ENCODE measurements at places on chromosomes 2 and 18.

- DNase-seq, result no peak
These were observed 1157.5 kb upstream of the ZEB2 start for GRCh38 chr2:145677371-145677770.

DNA sequence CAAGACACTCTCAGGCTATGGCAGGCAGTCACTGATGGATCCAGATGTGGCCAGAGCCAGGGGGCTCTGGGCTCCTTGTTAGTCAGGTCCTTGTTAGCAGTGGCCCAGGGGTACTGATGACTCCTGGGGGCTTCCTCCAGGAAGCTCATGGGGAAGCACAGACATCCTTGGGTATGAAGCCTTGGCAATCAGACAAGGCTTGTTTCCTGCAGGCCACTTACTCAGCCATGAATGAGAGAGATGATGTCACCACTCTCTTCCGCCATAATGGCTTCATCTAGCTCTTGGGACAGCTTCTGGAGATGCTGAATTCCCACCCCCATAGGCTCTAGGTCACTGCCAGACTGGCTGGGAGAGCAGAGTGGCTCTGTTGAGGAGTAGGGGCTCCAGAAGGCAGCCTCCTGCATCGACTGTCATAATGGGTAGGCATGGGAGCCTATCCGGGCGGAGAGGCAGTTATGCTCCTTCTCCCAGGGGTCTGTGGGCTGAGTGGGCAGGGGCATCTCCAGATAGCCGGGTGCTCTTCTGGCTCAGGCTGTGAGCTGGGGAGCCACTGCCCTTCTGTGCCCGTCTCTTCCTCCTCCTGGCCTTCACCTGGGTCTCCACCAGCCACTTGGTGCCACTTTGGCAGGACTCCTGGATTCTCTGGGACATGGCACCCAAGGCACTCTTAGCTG lies 40.2 kb upstream of the BMPR2 start:
- no peak for DNase-seq

DNA sequence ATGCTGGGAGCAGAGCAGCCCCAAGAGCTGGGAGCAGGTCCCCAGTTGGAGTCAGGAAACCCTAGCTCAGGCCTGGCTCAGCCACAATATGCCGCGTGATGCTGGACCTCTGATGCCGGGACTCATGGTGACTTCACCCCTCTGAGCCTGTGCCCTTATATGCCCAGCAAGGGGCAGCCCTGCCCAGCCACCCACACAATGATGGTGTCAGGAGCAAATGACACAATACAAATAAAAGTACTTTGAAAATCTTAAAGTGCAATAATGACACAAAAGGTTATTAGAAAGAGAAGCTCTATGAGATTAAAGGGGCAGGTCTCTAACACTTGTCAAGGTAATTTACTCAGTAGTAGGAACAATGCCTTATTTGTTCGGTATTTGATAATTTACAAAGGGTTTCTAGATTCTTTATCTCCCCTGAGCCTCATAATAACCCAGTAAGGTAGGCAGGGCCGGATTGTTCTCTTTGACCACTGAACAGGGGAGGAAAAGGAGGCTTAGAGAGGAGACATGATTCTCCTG lies 18.3 kb upstream of the KIF3C start:
- DNase-seq, result no peak

- DNase-seq, result no peak
These were observed 279.8 kb downstream of the PTGR3 start for GRCh38 chr18:74929110-74929509.

DNA sequence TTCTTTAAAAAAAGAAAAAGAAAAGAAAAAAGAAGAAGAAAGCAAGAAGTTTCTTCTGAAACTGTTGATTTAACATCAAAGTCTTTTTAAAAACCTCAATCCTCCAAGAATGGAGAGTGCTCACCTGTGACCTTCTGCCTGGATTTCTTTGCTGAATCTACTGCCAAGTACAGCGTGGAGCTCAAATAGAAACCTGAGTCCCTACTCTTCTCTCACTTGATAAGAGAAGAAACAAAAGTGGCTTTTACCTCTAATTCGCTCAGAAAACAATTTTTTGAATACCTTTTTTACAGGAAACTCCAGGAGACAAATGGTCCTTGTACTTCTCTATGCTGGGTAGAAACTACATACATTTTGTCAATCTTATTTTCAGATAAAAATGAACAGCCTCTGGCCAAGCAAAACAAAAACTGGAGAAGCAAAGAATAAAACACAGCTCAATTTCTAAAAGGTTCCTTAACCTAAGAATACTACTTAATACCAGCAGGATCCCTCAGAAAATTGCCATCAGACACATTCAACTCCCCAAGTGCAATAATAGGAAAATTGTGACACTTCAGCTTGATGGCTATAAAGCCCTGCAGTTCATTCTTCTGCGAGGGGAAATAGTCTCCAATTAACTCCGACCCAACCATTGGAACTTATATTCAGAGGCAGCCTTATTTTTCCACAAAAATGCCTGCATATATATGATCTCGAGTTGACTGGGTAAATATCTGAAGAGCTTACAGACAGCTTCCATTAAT lies 85.8 kb downstream of the GRB14 start:
- no peak for DNase-seq

GRCh38 chr2:147198651-147199171 lies 646.1 kb upstream of the ACVR2A start:
- DNase-seq, result no peak

DNA sequence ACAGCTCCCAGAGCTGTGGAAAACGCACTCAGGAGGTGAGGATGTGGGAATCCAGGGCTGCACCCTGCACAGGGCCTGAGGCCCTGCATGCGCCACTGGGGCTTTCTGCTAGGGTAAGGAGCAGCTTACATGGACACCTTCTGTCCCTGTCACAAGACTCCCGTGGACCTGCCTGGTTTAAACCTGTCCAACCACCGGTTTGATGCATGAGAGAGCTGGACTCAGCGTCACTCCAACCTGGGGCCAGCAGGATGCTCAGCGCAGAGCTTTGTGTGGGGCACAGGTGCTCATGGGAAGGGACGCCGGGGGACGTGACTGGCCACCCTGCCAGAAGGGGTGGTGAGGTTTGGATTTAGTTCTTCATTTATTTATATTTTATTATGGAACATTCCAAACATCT lies 24.2 kb downstream of the SNORC start:
- DNase-seq, result no peak

GRCh38 chr2:7119132-7119835 lies 202.1 kb downstream of the RNF144A start:
- peak; percentile 21 for DNase-seq

DNA sequence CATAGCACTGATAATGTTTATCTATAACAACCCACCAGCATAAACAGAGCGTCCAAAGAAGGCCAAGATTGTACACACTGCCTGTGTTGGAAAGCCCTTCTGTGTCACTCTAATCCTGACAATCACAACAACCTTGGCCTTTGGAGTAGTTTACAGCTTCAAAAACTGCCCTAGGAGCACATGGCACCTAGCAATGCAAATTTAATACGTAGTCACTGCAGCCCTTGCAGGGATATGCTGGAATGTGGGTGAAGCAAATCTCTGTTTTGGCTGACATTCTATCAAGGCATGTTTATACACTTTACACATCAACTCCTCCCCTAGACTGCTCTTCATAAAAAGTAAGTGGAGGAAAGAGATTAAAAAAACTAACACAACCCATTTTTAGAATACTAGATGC lies 66.8 kb downstream of the GRB14 start:
- no peak for DNase-seq

- peak; percentile 44 for DNase-seq
These were observed 599.1 kb downstream of the NYAP2 start for GRCh38 chr2:225998653-225999052.

DNA sequence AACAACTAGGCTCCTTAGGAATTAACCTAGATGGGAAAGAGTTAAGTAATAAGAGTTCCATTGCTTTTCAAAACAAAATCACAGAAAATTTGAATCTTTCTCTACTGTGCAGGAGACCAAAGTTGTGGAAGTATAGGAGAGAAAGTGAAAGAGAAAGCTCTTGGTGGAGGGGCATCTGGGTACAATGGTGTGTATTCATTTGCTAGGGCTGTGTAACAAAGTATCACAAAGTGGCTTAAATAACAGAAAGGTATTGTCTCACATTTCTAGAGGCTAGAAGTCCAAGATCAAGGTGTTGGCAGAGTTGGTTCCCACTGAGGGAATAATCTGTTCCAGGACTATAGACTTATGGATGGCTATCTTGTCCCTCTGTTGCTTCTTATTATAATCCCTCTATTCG lies 50.5 kb upstream of the GORASP2 start:
- DNase-seq, result no peak

GRCh38 chr18:70037431-70038061 lies 89.9 kb upstream of the CD226 start:
- DNase-seq, result no peak

GRCh38 chr2:173602153-173602795 lies 247.6 kb downstream of the CDCA7 start:
- no peak for DNase-seq

DNA sequence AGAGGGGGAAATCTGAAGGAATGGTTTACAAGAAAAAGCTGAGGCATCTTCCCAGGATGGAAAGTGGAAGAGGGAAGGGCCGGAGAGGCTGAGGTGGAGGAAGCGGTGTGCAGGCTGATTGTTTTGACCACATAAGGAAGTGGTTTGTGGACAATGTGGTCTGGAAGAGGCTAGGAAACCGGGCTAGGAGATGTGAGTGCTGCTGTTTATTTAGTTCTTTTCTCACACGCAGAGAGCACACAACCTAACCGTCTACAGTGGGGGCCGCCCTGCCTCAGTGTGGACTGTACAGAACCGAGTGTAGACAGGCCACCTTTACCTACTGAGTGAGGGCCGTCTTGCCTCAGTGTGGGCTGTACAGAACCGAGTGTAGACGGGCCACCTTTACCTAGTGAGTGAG lies 251.7 kb upstream of the PXDN start:
- no peak for DNase-seq

DNA sequence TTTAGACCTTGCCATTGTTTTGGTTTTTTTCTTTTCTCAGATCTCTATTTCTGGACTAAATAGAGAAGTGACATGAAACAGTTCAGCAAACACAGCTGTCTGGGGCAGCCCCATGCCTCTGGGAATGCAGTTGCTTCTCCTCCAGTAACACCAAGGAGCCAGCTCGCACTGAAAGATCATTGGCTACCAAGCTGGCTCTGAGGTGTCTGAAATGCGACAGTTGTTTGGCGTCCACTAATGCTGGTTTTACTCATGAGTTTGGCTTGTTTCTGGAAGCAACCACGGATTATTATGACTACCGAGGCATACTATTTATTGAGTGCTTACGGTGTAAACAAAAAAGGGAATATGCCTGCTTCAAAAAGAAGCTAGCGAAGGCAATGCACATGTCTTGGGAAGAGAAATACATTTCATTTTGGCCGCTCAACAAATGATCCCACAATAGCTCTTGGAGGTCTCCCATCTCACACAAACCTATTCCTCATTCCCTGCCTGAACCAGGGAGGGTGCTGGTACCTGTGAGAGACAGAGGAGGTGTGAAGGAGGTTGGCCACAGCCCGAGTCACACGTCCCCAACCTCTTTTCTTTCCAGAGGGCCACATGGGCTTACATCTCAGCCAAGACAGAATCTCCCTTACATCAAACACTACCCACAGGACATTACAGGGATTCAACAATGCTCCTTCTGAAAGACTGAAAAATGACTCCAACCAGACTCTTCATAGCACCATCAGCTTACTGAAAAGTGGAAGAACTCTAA lies 37.5 kb upstream of the NEB start:
- no peak for DNase-seq

DNA sequence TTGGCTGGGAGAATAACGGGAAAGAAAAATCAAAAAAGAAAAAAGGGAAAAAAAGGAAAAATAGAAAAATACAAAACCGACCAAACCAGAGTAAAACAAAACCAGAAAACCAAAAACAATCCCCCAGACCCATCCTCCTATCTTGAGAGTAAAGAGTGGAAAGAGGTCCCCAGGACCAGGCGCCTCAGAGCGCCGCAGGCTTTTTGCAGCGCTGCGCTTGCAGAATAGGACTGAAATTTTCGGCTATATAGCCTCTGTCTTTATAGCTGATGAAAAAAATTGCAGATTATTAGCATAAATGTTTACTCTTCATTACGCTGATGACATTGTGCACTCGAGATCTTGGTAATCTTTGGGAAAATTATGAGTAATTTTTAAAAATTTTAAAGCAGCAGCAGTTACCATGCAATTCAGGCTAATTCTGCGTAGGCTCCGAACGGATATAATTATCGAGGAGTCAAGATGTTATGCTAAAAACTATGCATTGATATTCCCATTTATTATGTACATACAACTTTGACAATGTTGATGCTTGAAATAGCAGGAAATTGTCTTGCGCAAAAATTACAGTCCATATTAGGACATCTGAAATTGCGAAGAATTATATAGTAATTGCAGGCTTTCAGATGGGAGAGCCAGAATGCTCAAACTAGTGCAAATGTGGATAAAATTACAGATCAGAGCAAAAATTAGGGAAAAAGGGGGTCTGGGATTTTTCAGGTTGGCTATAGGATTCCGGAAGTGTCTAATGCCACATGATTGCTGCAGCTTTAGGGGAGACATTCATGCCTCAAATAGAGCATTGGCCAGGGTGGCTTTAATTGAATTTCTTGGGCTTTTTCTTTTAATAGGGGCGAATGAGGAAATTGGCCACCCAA lies 8.3 kb downstream of the DLX1 start:
- DNase-seq, result no peak

DNA sequence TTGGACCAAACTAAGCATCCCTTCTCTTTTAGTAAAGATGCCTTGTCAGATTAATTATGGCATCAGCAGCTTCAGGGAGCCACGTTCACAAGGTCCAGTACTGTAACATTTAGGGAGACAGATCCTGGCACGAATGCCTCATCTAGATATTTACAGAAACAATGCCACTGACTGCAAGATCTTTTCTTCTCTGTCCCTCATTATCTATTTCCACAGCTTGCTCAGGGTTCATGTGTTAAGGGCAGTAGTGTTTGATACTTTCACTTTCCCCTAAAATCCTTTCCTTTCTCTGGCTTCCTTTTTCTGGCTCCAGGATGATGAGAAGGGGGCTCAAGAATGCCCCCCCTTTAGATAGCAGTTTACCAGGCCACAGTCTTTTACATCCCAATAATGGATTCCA lies 393.9 kb downstream of the BCL11A start:
- no peak for DNase-seq

- peak; percentile 46 for DNase-seq
These were observed 19.9 kb upstream of the ELAC1 start for GRCh38 chr18:50947899-50948298.

GRCh38 chr2:11102956-11103860 lies 52.1 kb upstream of the SLC66A3 start:
- DNase-seq, result no peak

GRCh38 chr18:28757466-28758008 lies 580.6 kb upstream of the CDH2 start:
- DNase-seq, result no peak

- no peak for DNase-seq
These were observed 87.4 kb downstream of the RNF144A start for GRCh38 chr2:7004636-7005035.

All from amniotic epithelial cell (primary cell).